Activated gamma-delta T cell (primary cell): ENCODE measurements at places on chromosomes 2 and 18.

DNA sequence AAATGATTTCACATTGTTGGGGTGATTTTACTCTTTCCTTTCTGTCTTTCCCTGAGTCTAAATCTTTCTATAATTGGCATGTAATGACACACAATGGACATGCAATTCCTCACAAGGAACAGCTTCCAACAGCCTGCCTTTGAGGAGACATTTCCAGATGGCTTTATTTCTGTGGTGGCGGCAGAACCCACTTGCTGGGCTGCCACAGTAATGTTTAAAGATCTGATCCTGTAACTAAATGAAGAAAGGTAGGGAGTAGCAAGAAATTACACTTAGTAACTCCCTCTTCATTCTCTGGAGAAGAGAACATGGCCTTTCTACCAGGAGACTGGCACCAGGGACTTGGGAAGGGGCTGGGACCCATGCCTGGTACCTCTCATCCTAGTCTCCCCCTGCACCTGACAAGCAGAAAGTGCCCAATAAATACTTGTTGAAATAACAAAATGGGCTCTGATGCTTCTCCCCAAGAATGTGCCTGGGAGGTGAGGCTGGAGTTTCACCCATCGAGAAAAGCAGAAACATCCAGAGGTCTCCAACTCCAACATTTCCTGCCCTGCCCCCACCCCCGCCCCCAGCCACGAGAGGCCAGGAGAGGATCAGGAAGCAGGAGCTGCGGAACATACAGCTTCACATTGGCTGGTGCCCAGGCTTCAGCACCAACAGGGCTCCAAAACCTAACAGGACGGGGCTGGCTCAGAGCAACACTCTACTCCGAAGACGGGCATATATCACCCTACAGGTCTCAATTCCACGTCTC, 92.1 kb downstream of the PXDN start:
- DNase-seq: no peak

- no peak for DNase-seq
Observed at GRCh38 chr2:170095380-170095779, 82.6 kb upstream of the MYO3B start.

DNA sequence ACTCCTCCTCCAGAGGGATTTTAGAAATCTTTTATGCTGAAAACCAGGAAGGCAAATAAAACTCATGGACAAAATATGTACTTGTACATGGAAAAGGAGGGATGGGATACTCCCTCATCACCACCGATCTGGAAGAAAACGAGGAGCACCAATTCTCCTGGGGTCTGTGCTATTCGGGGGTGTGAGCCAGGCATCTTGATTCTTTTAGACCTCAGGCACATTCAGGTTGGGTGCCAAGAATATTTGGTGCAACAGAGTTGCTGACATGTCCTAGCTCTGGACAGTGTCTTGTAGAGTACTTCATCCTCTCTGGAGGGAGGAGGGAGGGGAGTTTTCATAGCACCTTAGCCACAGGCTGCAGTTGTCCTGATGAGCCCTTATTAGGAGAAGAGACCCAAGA, 163.0 kb downstream of the PRKCE start:
- no peak for DNase-seq

GRCh38 chr2:23538566-23538965, 153.6 kb downstream of the KLHL29 start:
- no peak for DNase-seq

DNA sequence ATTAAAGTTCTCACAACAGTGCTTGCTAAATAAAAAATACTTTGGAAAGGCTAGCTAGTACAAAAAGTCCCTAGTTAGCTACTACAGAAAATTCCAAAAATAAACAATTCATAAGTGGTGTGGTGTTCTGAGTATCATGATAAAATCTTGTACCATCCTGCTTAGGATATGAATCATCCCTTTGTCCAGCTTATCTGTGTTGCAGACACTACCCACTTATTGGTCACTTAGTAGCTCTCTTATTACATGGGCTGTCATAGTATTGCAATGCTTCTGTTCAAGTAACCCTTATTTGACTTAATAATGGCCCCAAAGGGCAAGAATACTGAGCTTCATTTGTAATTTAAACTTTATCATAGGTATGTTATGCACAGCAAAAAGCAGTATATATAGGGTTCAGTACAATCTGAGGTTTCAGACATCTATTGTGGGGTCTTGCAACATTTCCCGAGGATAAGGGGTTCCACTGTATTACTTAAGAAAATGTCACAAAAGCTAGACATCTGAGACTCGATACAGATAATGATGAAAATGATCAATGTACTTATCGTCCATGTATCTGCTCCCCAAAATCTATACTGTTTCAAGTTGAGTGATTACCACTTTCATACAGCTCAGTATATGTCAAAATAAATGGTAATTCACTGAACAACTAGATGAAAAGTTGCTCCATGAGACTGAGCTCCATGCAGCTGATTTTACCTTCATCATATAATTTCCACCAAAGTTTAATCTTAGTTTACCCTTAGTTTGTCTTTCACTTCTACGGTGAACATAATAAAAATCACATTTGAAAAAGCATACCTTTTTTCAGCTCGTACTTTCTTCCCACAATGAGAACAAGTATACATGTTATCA, 93.8 kb downstream of the C2orf74 start:
- no peak for DNase-seq

DNA sequence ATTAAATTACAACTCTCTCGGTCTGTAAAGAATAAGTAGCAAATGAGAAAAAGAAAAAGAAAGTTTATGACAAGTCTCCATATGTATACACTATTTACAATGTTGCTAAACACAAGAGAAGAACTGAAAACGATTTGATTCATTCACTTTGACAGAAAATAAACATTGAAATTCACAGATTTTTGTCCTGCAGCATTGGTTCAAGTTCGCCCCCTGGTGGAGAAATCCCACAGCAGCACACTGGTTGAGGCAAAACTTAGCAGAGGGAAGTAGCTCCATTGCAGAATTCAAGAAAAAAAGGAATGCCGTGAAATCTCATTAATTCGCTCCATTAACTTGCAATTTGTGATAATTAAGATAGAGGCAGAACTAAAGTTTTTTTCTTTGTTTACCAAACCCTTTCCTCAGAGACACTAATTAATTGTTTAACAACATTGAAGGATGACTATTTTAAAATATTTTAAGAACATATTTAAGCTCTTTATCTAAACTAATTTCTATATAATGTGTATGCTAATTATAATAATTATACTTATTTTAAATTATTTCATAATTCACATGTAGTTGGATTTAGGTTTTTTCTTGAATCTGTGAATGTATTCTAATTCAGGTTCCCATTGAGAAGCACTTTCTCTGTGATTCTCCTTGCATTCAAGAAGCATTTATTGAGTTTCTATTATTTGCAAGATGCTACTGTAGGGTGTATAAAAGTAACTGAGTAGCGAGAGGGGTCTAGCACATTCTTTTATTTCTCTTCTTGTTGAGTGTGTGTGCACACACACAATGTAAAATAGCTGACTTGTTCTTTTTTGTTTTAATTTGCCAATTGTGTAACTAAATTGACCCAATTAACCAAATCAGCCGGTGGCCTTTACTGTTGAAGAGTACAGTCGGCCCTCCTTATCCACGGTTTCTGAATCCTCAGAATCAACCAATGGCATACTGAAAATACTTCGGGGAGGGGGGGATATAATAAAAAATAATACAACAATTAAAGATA, 74.1 kb downstream of the COL4A3 start:
- no peak for DNase-seq

DNA sequence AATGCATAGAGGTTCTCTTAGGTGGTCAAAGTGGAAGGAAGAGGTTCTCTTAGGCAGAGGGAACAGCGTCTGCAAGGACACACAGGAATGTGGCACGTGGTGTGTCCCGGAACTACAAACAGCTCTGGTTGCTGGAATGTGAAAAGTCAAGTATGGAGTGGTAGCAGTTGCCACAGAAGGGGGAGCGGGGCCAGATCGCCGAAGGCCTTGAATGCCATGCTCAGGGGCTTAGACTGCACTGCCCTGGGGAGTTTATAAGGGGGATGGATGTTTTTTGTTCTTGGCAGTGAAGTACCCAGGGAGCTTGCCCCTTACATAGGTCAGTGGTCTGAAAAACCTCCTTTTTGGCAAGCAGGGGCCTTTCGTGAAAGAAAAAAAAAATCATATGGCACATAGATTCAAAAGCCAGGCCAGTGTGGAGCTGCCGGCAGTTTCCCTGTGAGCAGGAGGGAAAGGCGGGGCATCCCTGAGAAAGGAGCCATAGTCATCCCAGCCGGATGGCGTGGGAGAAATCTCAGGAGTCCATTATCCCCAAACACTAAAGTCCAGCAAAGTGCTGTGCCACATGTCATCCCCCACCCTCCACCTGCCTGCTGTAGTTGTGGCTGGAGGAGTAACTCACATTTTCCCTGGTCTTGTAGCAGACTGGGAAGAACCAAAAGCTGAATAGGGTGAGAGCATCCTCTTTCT, 45.4 kb downstream of the GORASP2 start:
- DNase-seq: no peak

DNA sequence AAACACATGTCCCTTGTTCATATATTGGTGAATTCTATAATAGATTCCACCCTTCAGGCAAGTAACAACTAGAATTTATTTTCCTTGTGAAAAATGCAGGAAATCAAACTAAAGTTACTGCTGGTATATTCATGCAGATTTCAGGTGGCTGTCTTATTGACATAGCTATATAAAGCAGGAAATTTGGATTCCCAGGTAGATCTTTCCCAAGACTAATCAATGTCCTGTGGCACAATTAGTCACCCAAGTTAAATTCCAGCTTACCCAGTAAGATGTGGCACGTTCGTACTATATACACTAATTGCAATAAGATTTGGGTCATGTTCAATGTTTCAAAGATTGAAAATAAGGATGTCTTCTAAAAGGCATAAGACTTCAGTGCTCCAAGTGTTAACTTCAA, 42.0 kb downstream of the MYO5B start:
- no peak for DNase-seq

GRCh38 chr2:39534095-39534711, 97.1 kb upstream of the MAP4K3 start:
- no peak for DNase-seq

- DNase-seq: no peak
Observed at GRCh38 chr2:24708537-24709152, 84.5 kb downstream of the PTRHD1 start.

DNA sequence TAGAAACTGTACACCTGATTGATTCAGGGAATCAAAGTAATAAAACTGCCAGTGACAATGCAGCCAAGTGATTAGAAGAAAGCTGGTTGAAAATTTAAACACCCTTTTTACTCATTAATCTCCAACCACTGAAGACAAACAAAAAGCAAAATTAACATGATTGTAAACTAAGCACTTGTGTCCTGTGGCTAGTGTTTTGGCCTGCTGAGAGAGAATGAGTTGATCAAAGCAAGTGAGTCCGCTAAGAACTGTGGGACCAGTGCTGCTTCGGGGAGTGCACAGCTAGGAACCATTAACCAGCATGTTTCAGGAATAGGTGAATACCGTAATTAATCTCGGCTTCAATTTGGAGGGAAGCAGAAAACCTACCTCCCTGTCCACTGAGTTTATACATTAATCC, 13.6 kb upstream of the PAPOLG start:
- DNase-seq: no peak

GRCh38 chr2:110871637-110872036, 139.3 kb downstream of the ACOXL start:
- DNase-seq: no peak

DNA sequence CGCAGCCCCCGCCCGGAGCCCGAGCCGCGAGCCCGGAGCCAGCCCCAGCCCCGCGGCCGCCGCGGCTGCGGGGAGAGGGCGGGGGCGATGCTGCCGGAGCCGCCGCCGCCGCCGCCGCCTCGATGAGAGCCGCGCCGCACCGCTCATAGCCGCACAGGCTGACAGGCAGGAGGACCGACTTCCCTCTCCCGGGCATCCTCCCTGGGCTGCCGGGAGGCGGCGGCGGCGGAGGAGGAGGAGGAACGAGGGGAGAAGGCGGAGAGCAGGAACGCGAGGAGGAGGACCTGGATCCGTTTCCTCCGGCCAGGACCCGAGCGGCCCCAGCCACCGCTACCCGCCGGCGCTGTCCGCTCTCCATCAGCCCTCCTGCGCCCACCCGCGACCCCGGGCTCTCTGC, 370 bp downstream of the KLHL29 start:
- no peak for DNase-seq

- DNase-seq: no peak
Observed at GRCh38 chr18:58687871-58688308, 16.6 kb downstream of the MALT1 start.

GRCh38 chr2:50582164-50582563, 449.8 kb downstream of the NRXN1 start:
- DNase-seq: no peak

GRCh38 chr2:39778233-39778632, 825 bp downstream of the THUMPD2 start:
- no peak for DNase-seq

DNA sequence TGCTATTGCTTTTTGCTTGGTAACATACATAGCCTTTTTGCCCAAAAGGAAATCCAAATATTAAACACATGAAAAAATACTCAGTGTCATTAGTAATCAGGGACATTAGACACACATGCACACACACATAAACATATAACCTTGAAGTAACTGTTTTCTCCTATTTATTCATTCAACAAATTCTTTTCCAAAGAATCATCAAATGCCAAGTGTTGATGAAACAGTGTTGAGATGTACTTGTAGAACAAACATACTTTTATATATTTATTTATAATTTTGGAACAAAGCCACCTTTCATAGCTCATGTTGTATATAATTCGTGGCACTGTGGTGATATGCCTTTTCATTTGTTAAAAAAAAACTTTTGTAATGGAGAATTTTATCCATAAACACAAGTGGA, 81.0 kb downstream of the APLF start:
- no peak for DNase-seq
